Activated CD8-positive, alpha-beta T cell treated with anti-CD3 and anti-CD28 coated beads, Interleukin-2, amount 10 ng/mL, durations not matched to agents 7 days and 5 days (primary cell): ENCODE measurements at places on chromosomes 3 and 15. TPM values are rescaled to one million over a fixed set of nuclear protein-coding genes. Genes with fewer than 3 reads are reported as not detected.
A peak's percentile ranks its signal among the peaks of the same experiment; 100 is the strongest.

CASR gene
- total RNA-seq = not detected

KNG1 gene
- not detected for total RNA-seq

GRCh38 chr15:48603123-48603500 lies 42.4 kb downstream of the FBN1 start:
- no peak for DNase-seq

- DNase-seq = peak; percentile 52
These were observed 516.7 kb downstream of the FOXP1 start for GRCh38 chr3:71066849-71067261.

- DNase-seq = no peak
These were observed 66.0 kb downstream of the CGNL1 start for GRCh38 chr15:57442335-57442734.

GRCh38 chr15:41416742-41417417 lies at the start of gene RTF1:
TSS of gene RTF1 (plus strand) at chr15:41417095. CDS start at chr15:41417116, 21 bp downstream.
- peak; percentile 96 for DNase-seq

DNA sequence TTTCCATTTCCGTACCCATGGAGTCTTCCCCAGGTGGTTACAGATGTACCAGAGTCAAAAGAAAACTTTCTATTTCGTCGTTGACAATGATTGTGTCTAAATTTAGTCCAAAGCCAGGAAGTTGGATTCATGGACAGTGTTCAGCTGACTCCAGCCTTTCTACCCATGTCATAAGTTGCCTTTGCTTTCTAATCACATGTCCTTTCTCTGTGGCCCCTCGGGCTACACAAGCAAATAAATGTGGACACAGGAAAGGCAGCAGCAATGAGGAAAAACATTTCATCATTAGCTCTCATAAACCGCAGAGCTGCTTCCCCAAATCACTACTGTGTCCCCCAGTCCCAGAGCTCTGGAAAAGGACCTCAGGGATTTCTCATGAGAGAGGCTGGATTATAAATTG lies 82.0 kb downstream of the USF3 start:
- no peak for DNase-seq

DNA sequence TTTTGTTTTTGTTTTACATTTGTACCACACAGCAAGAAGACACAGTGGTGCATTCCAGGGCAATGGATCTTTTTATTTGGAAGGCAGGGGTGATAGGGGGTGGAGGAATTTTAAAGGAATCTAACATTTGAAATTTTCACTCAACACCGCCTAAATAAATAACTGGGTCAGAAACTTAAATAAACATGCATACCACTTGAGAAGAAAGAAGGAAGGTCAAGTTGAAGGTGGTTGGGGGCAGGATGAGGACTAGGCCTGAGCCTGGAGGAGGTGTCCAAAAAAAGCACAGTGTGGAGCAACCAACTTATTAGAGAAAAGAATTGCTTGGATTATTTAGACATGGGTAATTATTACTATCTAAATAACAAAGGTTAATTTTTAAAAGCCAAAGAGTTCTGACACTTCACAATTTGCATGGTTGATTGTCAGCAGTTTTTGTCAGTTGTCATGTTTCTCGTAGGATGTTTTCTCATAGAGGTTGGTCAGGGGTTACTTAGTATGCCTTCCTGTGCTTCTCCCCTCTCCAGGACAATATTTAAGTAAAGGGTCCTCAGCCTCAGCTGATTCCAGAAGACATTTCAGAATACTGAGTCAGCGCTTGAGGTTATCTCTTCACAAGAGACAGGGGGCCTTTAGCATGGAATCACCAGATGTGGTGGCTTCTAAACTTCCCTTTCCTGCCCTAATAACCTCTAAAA lies 173.7 kb upstream of the SLC2A2 start:
- no peak for DNase-seq

DNA sequence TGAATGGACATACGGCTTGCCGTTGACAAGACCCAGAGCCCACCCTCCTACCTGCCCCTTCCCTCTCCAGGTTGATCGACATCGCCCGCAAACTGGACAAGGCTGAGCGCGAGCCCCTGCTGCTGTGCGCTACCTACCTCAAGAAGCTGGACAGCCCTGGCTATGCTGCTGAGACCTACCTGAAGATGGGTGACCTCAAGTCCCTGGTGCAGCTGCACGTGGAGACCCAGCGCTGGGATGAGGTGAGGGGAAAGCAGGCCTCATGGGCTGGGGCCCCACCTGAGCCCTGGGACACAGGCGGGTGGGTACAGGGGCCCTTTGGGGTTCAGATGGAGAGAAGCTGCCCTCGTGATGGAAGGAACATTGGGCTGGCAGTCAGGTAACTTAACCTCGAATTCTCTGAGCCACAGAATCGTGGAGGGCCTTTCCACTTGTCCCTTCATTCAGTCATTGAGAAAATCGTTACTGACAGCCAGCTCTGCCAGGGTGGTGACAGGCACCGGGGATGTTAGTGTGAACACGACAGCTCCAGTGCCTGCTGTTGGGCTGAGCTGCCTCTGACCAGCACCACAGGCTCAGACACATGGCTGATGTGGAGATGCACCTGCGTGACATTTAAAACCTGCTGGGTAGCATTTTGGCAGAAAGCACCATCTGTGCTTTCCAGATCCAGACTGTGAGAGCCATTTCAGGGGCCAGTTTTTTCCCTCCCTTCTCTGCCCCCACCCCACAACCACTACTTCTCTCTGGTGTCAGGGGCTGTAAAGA lies 25.6 kb upstream of the RHO start:
- DNase-seq = no peak

DNA sequence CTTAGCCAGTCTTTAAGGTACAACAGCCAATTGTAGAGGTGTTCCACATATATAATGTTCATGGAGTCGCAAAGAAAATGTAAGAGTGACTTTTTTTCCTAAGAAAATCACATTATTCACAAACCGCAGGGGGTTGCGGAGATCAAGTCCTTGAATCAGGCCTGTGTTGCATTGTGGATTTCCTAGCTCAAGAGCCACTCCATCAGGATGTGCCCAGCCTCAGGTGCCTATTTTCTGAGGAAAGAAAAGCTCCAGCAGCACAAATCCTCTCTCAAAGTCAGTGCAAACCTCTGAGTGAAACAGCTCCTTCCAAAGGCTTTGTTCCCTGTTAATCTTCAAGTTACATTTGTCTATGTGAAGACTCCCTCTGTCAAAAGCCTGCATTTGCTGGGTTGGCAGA lies 349.4 kb downstream of the CLSTN2 start:
- no peak for DNase-seq
